Panc1 (cell line): ENCODE measurements at places on chromosomes 2 and 18.

DNA sequence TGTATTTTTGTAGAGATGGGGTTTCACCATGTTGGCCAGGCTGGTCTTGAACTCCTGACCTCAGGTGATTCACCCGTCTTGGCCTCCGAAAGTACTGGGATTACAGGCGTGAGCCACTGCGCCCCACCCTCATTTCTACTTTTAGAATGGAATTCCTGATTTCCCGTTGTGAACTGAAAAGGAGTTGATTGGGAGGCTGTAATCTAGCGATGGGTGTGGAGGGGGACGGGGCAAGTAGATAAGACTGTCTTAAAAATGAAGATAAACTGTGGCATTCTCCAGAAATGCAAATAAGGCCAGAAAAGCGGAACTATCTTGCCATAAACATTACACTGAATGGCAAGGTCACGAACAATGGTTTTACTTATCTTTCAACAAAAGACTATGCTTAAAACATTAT is 135.4 kb downstream of the TRIB2 start:
- H3K4me3 ChIP-seq: no peak overlapping the region
- no peaks in the 10 kb centered on the region for H3K27me3 ChIP-seq

- no peaks in the 10 kb centered on the region for H3K4me1 ChIP-seq
- no peaks in the 10 kb centered on the region for H3K27me3 ChIP-seq
- H3K4me3 ChIP-seq: no peak overlapping the region
These were observed 47.6 kb upstream of the FAM124B start for GRCh38 chr2:224449212-224450147.

DNA sequence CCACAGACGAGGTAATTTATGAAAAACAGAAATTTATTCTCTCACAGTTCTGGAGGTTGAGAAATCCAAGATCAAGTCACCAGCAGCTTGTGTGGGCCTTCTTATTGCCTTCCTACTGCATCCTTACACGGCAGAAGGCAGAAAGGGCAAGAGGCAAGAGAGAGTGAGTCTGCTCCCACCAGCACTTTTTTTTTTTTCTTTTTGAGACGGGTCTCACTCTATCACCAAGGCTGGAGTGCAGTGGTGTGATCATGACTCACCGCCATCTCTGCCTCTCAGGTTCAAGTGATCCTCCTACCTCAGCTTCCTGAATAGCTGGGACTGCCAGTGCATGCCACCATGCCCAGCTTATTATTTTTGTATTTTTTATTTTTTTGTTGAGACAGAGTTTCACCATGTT is 78.5 kb upstream of the HK2 start:
- no peaks in the 10 kb centered on the region; the same call in 1 of the 2 replicates for H3K27me3 ChIP-seq
- no peaks in the 10 kb centered on the region for H3K36me3 ChIP-seq
- no peaks in the 10 kb centered on the region for H3K4me1 ChIP-seq
- no peak for DNase-seq

DNA sequence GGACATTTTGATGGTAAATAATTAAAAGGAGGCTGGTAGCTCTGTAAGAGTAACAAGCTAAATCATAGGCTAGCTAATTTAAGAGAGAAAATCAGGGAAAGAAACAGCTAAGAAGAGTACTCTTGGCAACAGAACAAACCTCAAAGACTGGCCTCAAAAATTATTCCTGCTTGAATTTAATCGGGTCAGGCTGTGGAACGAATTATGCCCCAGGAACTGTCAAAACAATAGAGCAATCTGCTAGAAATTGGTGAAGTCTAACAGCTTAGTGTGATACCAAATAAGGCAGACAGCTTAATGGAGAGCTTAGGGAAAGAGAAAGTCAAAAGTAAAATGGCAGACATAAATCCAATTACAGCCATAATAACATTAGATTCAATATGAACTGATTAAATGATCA is 215.7 kb downstream of the MREG start:
- H3K36me3 ChIP-seq: no peaks in the 10 kb centered on the region
- no peak overlapping the region for H3K27ac ChIP-seq
- no peaks in the 10 kb centered on the region for H3K4me1 ChIP-seq
- no peak for DNase-seq
- no peak overlapping the region for H3K4me3 ChIP-seq

DNA sequence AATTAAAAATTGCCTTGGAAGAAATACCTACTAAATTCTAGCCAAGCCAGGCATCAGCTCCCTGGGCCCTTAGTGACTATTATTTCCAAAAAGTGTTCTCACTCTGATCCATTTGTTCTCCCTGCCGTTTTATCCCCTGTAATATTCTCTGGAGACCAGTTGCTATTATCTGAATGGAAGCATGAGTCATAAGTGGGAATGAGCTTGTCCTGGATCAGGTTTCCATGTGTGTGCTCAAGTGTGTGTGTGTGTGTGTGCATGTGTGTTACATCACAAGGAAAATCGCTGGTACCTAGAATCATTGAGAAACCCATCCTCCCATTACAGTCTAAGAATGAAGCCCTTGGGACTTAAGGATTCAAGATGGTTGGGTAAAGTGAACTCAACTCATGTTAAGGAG is 130.3 kb upstream of the CXCR4 start:
- no peak overlapping the region for H3K27ac ChIP-seq
- H3K4me1 ChIP-seq: no peaks in the 10 kb centered on the region
- H3K27me3 ChIP-seq: no peaks in the 10 kb centered on the region
- no peak for DNase-seq
- no peak overlapping the region for H3K4me3 ChIP-seq

- no peak overlapping the region for H3K27ac ChIP-seq
- H3K4me3 ChIP-seq: no peak overlapping the region
- H3K27me3 ChIP-seq: no peaks in the 10 kb centered on the region
- peak; percentile 47 for DNase-seq
These were observed 3.1 kb upstream of the MATN3 start for GRCh38 chr2:20015482-20016083.

DNA sequence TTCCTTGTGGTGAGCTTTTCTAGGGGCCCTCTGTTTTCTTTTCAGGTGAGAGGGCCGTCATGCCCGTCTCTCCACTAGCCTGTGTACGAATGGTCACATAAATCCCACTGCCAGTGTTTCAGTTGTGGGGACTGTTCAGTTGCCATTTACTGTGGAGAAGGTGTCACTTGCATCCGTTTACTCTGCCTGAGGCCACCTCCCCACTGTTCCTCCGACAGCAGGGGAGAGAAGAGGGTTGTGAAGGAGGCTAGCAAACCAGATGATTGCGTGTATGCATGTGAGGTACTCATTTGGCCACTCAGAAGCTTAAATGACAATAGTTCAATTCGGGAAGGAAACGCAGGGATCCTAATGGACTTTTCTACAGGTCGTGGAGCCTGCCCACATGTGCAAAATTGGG is 3.3 kb downstream of the MTCL1 start:
- no peaks in the 10 kb centered on the region for H3K36me3 ChIP-seq
- peak overlapping the region; percentile 80 for H3K27ac ChIP-seq
- H3K4me1 ChIP-seq: peaks cover 36% of the 10 kb centered on the region
- no peaks in the 10 kb centered on the region for H3K27me3 ChIP-seq
